ENCODE measurements at places on chromosomes 2 and 18.

- DNase-seq = no peak
Measured at GRCh38 chr2:2810504-2810903, 479.4 kb upstream of the MYT1L start.

- no peak for DNase-seq
Measured at GRCh38 chr2:223947711-223948205, 2.6 kb upstream of the WDFY1 start.

GRCh38 chr2:197163712-197164140 is 146.9 kb downstream of the ANKRD44 start:
- no peak for DNase-seq

GRCh38 chr2:216803791-216804190 is 56.1 kb downstream of the TNP1 start:
- no peak for DNase-seq

DNA sequence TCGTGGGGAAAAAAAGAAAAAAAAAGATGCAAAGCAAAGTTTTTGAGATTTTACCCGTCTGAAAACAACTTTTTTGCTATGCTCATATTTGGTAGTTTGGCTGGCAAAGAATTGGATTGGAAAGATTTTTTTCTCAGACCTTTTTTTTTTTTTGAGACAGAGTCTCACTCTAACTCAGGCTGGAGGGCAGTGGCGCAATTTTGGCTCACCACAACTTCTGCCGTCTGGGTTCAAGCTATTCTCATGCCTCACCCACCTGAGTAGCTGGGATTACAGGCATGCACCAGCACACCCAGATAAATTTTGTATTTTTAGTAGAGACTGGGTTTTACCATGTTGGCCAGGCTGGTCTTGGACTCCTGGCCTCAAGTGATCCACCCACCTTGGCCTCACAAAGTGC is 56.3 kb upstream of the TANC1 start:
- no peak for DNase-seq

- no peak for DNase-seq
Measured at GRCh38 chr2:143514413-143514812, 385.2 kb downstream of the ARHGAP15 start.

- no peak for DNase-seq
Measured at GRCh38 chr2:177295484-177295883, 31.0 kb upstream of the NFE2L2 start.

- DNase-seq = no peak
Measured at GRCh38 chr2:149767516-149767974, 180.0 kb upstream of the MMADHC start.

DNA sequence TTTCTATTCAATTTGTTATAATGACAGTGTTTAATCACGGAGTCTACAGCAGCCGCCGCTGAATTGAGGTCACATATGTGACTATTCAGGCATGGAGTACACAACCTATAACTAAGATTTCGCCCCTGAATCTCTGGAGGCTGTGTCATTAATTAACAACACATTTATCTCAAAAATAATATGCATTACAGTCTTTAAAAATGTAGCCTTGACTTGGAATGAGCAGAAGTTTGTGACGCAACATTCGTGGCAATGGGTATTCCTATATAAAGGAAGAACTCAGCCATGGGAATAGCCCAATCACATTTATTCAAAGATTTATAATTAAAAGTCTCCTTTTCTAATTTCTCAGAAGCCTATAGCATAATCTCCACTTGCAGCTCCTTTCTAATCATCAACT is 60.6 kb upstream of the LYPD1 start:
- no peak for DNase-seq

DNA sequence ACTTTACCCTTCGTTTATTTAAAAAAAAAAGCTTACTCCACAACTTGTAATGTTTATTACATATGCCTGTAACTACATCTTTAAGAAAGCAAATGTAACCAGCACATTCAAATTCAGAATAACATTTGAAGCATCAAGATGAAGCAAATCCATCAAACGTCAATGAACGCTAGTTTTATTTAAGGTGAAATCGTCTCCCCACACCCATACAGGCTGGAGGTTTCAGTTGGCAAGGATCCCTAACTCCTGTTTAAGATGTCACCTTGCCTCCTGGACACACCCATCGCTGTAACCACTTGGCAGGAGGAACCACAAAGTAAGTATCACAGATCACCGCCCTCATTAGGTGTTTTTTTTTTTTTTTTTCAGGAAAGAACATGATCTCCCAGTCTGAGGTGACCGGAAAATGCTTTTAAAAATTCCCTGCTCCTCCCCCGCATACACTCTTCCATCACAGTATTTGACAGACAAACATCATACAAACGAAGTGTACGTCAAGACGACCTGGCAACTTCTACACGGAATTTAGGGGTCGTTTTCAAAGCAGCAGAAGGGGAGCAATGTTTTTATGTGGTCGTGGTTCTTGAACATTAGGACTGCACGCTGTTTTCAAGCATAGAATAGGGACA is 19.7 kb upstream of the STPG4 start:
- no peak for DNase-seq

DNA sequence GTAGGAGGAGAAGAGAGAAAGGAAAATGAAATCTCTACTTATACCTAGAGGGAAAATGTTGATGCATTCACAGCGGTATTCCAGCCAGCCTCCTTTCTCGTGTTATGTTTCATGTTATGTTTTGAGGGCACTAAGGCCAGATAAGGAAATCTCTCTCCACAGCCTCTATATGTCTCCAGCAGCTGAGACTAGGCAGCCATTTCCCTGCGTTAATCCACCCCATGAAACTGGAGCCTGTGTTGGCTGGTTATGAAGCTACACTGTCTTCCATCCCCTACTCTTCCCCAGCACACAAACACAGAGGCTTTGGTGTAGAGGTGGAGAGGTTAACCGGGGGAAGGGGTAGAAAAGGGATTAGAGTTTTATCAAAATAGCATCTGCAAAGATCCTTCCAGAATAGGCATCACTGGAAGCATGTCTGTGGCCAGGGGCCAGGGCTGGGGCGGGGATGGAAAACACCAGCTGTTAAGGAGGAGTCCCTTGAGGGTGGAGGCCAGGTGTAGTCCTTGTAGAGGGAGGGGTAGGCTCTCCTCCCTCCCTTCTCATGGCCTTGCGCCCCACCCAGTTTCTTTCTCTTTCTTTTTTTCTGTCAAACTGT is 100.9 kb upstream of the TNP1 start:
- no peak for DNase-seq

- DNase-seq = no peak
Measured at GRCh38 chr2:221518201-221518934, 53.7 kb downstream of the EPHA4 start.

DNA sequence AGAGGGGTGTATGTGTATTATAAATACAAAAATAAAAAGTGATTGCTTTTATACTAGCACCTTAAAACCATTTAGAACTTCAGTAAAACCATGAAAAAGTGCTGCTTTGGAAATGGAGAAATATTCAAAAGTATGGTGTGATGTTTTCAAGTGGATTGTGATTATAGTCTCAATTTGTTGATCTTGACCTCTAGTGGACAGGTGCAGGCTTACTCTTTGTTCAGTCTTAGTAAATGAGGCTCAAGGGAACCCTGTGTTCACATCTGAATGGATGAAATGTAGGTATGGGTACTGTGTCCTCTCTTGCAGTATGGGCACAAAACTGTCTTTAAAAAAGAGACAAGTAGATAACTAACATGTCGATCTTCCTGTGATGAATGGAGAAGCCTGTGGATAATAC is 145.8 kb downstream of the MCFD2 start:
- no peak for DNase-seq

DNA sequence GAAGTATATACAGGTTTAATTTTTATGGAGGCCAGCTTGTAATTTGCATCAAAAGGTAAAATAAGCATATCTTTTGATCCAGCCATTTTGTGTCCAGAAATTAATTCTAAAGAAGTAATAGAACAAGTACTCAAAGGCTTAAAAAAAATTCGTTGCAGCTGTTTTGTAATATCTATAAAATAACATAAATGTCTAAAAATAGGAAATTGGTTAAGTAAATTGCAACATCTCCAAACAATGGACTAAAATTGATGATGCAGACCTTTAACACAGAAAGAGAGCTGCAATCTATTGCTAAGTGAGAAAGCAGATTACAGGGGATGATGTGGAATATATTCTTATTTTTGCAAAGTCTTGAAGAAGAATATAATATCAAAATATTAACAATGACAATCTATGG is 19.4 kb downstream of the AAK1 start:
- no peak for DNase-seq

DNA sequence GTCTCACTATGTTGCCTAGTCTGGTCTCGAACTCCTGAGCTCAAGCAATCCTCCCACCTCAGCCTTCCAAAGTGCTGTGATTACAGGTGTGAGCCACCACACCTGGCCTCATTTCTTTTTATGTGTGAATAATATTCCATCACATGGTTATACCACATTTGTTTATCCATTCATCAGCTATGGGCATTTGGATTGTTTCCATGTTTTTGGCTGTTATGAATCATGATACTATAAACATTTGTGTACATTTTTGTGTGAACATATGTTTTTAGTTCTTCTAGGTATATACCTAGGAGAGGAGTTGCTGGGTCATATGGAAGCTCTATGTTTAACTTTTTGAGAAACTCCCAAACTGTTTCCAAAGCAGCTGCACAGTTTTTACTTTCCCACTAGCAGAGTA is 24.4 kb downstream of the PKP4 start:
- DNase-seq = no peak

DNA sequence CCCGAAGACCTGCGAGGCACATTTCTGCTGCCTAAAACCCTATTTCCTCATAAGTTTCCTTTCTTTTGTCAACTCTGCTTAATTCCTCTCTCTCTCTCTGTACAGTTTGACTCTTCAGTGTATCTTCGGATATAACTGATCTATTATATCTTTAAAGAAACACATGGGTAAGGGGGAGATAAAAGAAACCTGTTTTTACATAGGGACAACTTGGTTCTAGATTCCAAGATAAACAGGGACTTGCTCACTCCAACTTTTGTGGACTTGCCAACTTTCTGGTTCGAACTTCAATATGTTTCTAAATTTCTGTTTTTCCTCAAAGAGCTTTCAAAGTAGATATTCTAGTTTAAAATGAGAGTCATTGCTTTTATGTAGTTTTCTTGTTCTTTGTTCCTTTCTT is 182.7 kb upstream of the EPC2 start:
- DNase-seq = no peak

- no peak for DNase-seq
Measured at GRCh38 chr2:120317916-120318315, 28.0 kb upstream of the INHBB start.

GRCh38 chr2:152093464-152093863 is 5.4 kb downstream of the CACNB4 start:
- no peak for DNase-seq

DNA sequence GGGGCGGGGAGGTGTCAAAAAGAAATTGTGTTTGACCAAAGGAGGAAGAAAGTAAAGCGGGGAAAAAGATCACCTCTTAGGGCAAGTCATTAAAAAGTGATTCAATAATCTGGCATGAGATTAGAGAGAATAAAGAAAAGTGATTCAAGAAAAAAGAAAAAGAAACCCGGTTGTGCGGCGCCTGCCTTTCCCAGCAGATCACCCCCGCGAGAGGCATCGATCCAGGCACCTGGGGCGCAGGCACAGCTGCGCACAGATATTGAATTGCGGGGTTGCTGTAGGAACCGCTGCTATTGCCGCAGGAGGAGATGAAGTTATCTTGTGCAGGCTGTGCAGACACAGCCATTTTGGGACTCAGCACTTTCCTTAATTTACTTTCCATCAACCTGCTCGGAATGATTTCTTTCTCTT is 71.2 kb downstream of the PLB1 start:
- DNase-seq = no peak

- no peak for DNase-seq
Measured at GRCh38 chr2:201730651-201731285, 32.3 kb upstream of the MPP4 start.

GRCh38 chr18:1663879-1664705 is 759.4 kb downstream of the ADCYAP1 start:
- DNase-seq = no peak

GRCh38 chr2:218479595-218479994 is 60.7 kb downstream of the VIL1 start:
- DNase-seq = no peak

- DNase-seq = no peak
Measured at GRCh38 chr2:40642237-40642636, 190.3 kb upstream of the SLC8A1 start.

DNA sequence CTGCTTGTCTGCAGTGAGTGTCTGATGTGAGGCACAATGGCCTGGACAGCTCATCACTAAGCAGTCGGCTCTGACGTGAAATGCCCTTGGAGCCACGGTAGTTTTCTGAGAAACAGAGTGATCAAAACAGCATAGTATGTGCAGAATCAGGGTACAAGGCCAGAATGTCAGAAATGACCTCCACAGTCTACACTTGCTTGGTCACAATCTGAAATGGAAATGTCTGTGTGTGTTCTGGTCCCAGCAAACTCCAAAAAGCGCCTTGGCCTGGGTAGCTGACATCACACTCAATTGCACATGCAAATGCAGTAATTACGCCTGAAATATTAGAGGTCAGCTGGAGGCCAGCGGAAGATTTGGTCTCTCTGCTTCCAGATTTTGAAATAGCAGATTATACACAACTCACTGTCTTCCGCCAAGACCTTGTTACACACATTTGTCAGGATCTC is 95.4 kb downstream of the CTAGE1 start:
- DNase-seq = no peak

- no peak for DNase-seq
Measured at GRCh38 chr2:120204417-120204816, 18.8 kb downstream of the TMEM185B start.

DNA sequence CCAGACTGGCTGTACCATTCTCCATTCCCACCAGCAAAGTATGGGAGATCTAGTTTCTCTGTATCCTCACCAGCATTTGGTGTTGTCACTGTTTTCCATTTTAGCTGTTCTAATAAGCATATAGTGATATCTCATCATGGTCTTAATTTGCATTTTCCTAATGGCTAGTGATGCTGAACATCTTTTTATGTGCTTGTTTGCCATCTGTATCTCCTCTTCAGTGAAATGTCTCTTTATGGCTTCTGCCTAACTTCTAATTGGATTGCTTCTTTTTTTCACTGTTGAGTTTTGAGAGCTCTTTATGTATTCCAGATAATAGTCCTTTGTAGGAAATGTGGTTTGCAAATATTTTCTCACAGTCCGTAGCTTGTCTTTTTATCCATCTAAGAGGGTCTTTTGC is 18.9 kb upstream of the BIN1 start:
- DNase-seq = no peak

DNA sequence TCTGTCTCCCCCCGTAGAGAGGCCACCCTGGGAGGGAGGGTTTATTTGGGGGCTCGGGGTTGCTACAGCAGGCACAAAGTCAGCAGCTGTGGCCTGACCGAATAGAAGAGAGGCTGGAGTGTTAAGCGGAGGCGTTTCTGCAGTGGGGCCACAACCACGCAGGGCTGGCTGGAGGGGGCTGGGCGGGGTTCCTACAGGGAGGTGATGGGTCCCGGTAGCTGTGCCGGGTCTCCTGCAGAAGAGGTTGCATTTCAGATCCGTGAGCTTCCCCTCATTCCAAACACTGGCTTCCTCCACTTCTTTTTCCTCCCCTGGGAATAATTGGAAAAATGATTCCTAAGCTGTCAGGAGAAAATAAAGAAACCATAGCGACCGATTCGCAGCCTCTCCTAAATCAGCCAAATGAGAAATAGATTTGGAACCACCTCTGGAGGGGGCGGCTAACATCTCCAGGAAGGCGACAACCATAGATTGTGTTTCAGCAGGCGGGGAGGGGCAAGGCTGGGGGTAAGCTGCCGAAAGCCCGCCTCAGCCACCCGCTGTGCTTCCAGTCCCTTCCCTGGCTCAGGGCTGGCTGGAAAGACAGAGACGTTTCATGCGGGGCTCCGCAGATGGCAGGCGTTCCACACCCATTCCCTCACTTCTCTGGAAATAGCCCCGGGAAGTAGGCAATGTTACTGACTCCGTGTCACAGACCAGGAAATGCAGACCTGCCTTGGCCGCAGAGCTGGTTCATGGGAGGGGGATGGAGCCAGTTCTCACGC is 85.6 kb upstream of the TAF1B start:
- no peak for DNase-seq
